Neural cell (in vitro differentiated cells): ENCODE measurements at places on chromosomes 7 and 10. TPM values are rescaled to one million over a fixed set of nuclear protein-coding genes. Genes with fewer than 3 reads are reported as not detected.

Gene DPYSL4
- polyA plus RNA-seq = 116 and 143 TPM in 2 replicates

Gene MMP21
- not detected in 2 replicates for polyA plus RNA-seq

Gene NKX2-3
- polyA plus RNA-seq = not detected in 2 replicates

Gene C10orf67
- polyA plus RNA-seq = 0.48 and 3.8 TPM in 2 replicates

Gene C10orf53
- not detected in 2 replicates for polyA plus RNA-seq

Gene HPSE2
- polyA plus RNA-seq = not detected in 2 replicates

Gene RASSF4
- polyA plus RNA-seq = 10.2 and 12.4 TPM in 2 replicates

Gene CARD11
- not detected in 2 replicates for polyA plus RNA-seq

Gene BAIAP2L1
- 0.54 TPM in 1 of 2 replicates, not detected in the other for polyA plus RNA-seq

Gene DIP2C
- 24.1 and 25.6 TPM in 2 replicates for polyA plus RNA-seq

Gene NUPR2
- not detected in 2 replicates for polyA plus RNA-seq

Gene ERVW-1
- polyA plus RNA-seq = not detected in 2 replicates

Gene SCART1
- 4.3 and 6.1 TPM in 2 replicates for polyA plus RNA-seq

Gene AGBL3
- polyA plus RNA-seq = 7.5 and 9.5 TPM in 2 replicates

Gene ENO4
- polyA plus RNA-seq = 0.51 and 3.2 TPM in 2 replicates

Gene ITGB8
- 11.2 and 12.2 TPM in 2 replicates for polyA plus RNA-seq

Gene RARRES2
- polyA plus RNA-seq = 0.71 TPM in 1 of 2 replicates, not detected in the other

Gene CYP3A7
- not detected in 2 replicates for polyA plus RNA-seq

Gene DNA2
- polyA plus RNA-seq = 14.0 and 15.2 TPM in 2 replicates

Gene GDI2
- polyA plus RNA-seq = 318 and 352 TPM in 2 replicates

Gene ANKRD30A
- polyA plus RNA-seq = not detected in 2 replicates

Gene CFTR
- polyA plus RNA-seq = not detected in 2 replicates

Gene SLC29A3
- 2.3 and 3.6 TPM in 2 replicates for polyA plus RNA-seq

Gene HOXA13
- not detected in 2 replicates for polyA plus RNA-seq

Gene MRPL43
- polyA plus RNA-seq = 121 and 122 TPM in 2 replicates

Gene PRSS2
- polyA plus RNA-seq = not detected in 2 replicates

Gene CDH23
- polyA plus RNA-seq = 6.6 and 8.7 TPM in 2 replicates

Gene SPDYE5
- 0.07 and 0.26 TPM in 2 replicates for polyA plus RNA-seq

Gene SLC26A3
- not detected in 2 replicates for polyA plus RNA-seq

Gene C7orf57
- not detected in 2 replicates for polyA plus RNA-seq

Gene ANKRD22
- polyA plus RNA-seq = 0.57 and 1.3 TPM in 2 replicates

Gene DAGLB
- polyA plus RNA-seq = 32.3 and 48.9 TPM in 2 replicates

Gene ZNF394
- polyA plus RNA-seq = 9.5 and 11.2 TPM in 2 replicates

Gene CTAGE4
- polyA plus RNA-seq = not detected in 2 replicates

Gene UPK3B
- polyA plus RNA-seq = 0.88 TPM in 1 of 2 replicates, not detected in the other

Gene SPDYE6
- polyA plus RNA-seq = not detected in 2 replicates

Gene DPP6
- 20.4 and 21.8 TPM in 2 replicates for polyA plus RNA-seq

Gene ZNF804B
- polyA plus RNA-seq = 0.32 and 0.37 TPM in 2 replicates
